ENCODE measurements at places on chromosomes 2 and 18. TPM values are rescaled to one million over a fixed set of nuclear protein-coding genes. Genes with fewer than 3 reads are reported as not detected.

ACTG2 gene
- total RNA-seq = 1.3 TPM

IL36G gene
- total RNA-seq = not detected

CMPK2 gene
- 6.9 TPM for total RNA-seq

PLA2R1 gene
- 1.3 TPM for total RNA-seq

LHCGR gene
- total RNA-seq = not detected

MAPK4 gene
- 1.0 TPM for total RNA-seq

- DNase-seq = no peak
Measured at GRCh38 chr2:201532686-201533304, 81.3 kb downstream of the STRADB start.

DNA sequence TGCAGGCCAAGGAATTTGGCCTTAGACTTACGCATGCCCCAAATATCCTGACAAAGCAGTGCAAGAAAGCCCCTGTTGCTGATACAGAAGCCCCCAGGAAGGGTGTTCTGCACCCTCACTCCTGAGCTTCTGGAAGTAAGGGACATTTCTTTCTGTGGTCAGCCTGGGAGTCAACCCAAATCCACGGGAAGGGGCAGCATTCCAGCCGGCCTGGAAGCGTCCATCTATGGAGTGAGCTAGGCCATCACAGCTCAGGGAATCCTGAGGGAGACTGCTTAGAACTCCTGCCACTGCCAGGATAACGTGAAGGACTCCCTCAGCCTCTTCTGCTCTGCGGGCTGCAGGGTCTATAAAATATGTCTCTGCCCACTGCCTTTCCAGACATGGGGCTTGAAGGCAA lies 173.9 kb downstream of the ANAPC1 start:
- DNase-seq = no peak

DNA sequence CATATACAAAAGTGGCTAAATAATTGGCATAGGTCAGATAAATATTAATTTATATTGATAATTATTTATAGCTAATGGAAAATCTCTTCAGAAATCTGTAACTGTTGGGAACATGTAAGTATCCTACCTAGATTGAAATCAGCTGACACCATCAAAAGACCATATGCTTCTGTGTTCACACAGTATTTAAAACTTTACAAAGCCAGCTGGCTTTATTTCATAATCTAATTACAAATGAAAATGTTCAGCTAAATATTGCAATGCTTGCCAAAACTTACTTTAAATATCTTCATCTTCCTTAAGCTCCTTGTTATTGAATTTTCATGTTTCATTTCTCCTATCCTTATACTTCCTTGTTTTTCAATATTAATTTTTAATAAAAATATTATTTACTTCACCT lies 190.9 kb upstream of the DOK6 start:
- no peak for DNase-seq

DNA sequence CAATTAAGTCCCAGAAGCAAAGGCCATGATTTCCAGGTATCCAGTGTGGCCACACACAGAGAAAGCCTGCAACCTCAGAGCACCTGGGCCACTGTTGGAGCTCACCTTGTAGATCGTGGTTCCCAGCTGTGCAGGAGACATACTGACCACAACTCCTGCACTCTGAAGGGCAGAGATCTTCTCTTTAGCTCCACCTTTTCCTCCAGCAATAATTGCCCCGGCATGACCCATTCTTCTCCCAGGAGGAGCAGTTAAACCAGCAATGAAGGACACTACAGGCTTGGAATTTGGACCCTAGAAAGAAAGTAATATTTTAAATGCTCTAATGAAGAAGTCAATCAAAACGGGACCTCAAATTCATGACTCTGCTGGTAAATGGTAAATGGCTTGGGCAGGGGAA lies 33.8 kb downstream of the SUCLG1 start:
- no peak for DNase-seq

- no peak for DNase-seq
Measured at GRCh38 chr2:98801921-98802321, 71.0 kb upstream of the MGAT4A start.

- DNase-seq = peak; percentile 43
Measured at GRCh38 chr2:31378389-31378788, 36.2 kb downstream of the XDH start.

- DNase-seq = no peak
Measured at GRCh38 chr2:158923180-158923594, 45.3 kb upstream of the TANC1 start.

GRCh38 chr2:237260039-237260620 lies 153.8 kb downstream of the COL6A3 start:
- no peak for DNase-seq

GRCh38 chr18:35049111-35050027 lies 8.2 kb downstream of the MAPRE2 start:
- no peak for DNase-seq
